Stimulated activated CD4-positive, alpha-beta T cell treated with anti-CD3 and anti-CD28 coated beads, TNF-alpha, amount 100 ng/mL, for 4 hours (primary cell): ENCODE measurements at places on chromosomes 5 and 9.

DNA sequence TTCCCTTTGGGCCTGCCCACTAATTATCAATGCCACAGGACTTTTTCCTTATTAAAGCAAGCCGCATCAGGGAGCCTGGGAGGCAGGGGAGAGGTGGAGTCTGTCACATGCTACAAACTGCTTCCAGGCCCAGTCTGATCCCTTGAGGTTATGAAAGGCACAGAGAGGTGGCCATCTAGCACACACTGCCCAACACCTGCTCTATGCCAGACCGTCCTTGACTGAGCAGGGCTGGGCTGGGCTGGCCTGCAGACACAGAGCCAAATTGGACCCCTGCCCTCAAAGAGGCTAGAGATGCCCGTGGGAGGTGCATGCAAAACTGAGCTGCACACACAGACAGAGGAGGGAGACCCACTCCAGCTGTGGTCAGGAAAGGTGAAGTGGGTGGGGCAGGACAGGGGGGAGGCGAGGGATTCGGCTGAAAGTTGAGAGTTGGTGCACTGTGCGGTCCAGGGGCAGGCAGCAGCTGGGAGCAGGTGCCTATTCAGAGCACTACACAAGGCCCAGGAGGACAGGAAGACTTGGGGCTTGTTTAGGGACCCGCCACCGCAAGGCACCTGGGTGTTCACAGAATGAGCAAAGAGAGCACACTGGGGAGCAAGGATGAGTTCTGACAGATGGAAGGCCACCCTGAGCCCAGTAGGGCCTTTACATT, 36.4 kb upstream of the TCF7 start:
- no peak for DNase-seq

GRCh38 chr5:141557681-141558136, 61.1 kb downstream of the DIAPH1 start:
- DNase-seq = peak; percentile 66

DNA sequence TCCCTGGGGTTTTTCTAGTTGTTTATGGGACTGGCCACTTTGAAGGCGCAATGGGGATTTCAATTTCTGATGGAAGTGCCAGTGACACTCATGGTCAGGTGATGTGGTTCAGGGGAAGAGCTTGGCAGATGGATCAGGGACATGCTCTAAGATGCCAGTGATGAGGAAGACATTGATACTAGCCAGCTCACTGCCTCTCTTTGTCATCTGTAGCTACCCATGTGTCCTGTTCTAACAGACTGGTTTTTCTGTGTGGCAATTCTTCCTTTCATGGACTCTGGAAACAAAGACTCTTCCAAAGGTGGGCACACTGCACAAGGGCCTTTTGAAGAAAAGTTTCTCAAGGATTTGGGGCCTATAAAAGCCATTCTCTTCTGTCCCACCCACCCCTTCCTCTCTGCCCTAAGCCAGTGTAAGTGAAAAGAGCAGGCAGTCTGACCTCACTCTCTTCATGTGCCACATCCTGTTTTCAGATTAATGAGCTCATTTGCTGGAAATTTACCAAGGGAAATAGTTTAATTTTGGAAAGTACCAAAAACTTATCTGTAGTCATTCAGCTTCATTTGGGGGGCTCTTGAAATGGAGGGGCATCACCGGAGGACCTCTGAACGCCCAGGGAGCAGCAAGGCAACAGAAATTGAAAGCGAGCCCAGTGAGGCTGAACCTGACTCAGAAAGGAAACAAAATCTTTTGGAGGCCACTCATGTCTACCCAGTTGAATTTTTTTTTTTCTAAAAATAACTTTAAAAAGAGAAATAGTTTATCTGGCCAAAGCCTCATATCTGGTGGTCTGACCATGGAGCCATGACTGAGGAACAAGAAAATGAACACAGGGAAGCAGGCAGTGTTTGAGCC, 4.9 kb upstream of the TRAF1 start:
- DNase-seq = no peak

DNA sequence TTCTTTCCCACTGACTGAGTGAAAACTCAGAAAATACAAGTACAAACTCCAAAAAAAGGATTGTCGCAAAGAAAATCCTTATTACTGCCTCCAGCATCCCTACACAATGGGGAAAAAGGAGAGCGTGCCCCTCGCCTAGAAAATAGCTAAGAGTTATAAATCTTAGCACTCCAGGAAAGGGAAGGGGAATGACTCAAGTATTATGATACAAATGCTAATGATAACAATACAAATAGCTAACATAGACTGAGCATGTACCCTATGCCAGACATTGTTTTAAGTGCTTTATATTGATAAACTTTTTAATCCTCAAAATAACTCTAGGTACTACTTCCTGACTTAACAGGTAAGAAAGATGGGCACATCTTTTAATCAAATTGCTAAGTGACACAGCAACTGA, 70.8 kb upstream of the VCAN start:
- no peak for DNase-seq

- no peak for DNase-seq
Measured at GRCh38 chr5:142839711-142840346, 69.7 kb downstream of the ARHGAP26 start.

DNA sequence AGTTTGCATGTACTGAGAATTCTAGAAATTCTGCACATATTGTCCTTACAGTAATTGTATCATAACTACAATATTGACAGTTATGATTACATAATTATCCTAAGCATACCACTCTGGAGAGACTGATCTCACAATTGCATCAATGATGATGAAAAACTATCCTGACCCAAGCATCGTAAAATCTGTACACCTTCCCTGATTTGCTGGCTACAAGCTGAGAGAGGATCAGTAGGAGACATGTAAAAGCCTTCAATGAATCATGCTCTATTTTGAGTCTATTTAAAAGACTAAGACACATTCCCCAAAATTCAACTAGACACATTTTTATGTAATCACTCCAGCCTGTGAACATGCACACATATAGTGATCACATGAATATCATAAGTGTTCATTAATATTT, 1833.8 kb downstream of the EFNA5 start:
- DNase-seq = no peak

DNA sequence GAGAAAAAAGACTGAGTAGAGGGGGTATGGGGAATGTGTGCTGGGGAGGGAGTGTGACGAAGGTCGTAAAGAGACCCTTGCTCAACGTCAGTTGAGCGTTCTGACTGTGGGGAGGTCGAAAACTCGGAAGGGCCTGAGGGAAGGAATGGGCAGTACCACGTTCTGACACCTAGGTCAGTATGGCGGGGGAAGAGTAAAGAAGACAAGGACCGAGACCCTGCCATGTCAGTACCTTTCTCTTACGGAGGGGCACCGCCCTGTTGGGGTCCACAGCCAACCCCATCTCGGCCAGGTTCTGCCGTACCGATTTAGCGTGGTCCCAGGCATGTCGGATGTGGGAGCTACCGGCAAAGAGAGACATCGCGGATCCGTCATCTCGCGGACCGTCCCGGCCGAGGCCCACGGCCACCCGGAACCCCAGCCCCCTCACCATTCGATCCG, 375 bp downstream of the NOP16 start:
- no peak for DNase-seq

- no peak for DNase-seq
Measured at GRCh38 chr9:137919649-137920141, 42.1 kb downstream of the CACNA1B start.

DNA sequence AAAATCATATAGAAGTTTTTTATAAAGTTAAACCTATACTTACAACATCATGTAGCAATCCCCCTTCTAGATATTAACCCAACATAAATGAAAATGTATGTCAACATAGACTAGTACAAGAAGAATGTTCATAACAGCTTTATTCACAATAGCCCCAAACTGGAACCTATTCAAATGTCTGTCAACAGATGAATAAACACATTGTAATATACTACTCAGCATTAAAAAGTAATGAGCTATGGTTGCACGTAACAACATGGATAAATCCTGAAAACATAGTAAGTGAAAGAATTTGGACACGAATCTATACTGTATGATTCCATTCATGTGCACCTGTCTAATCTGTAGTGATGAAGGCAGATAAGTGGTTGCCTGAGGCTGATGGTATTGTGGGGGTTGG, 73.9 kb downstream of the CSNK1G3 start:
- DNase-seq = no peak

DNA sequence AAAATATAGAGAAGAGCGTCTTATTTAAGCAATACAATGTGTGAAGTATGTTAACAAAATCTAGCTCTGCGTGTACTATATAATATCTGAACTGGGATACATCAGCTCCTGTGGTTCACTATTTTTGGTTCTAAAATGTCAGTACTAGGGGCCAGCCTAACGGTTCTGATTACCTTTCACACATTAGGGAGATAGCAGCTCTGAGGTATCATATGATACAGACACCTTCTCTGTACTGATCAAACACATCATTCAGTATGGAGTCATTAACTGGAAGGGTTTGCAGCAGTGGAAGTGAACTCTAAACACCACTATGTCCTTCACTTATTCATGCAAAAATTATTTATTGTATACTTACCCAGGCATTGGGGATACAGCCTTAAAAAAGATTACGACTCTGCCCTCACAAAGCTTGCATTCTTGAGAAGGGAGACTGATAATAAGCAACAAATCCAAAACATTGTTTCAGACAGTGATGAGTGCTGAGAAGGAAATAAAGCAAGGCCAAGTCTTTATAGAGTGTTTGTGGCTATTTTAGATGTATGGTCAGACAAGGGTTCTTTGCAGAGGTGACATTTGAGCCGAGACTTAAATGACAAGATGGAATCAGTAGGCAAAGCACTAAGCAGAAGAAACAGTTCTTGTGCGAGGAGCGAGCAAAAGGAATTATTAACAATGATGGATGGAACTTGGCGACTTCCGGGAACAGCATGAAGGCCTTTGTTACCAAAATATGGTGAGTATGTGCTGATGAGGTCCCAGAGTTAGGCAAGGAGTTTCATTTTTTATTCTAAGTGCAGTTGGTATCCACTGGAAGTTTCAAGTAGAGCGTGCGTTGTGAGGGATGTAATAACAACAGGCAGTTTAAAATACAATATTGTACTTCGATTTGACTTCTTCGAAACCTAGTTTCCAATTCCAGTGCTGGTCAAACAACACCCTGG, 1.8 kb upstream of the LNPEP start:
- no peak for DNase-seq

DNA sequence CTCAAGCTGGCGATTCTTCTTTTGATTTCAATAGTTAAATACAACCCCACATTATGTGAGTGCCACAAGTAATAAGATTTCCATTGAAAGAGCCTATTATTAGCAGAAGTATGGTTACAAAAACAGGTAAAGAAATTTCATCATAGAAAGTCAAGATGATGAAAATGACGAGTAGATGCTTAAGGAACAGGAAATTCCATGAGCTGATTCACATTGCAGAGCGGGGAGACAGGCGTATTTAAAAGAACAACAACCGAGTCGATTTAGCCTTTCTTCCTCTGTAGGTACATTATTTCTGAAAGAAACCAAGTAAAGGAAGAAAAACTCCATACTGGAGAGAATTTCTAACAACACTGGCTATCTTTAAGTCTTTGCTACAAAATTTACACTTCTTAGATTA, 310.4 kb downstream of the SLF1 start:
- no peak for DNase-seq

GRCh38 chr9:89606624-89607311, 2.0 kb downstream of the GADD45G start:
- peak; percentile 5 for DNase-seq

DNA sequence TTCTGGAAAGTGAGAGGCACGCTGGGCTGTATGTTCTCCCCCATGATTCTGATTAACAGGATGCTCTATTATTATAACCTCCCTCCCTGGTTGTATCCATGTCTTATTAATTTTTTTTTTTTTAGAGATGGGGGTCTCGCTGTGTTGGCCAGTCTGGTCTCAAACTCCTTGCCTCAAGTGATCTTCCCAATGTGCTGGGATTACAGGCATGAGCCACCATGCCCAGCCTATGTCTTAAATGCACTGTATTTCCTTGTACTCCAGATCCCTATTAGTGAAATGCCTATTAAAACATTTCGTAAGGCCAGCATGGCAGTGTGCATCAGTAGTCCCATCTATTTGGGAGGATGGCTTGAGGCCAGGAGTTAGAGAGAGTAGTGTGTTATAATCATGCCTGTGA, 7.0 kb downstream of the TIGD6 start:
- no peak for DNase-seq

GRCh38 chr9:133855802-133856521, 117.8 kb upstream of the SARDH start:
- DNase-seq = no peak

DNA sequence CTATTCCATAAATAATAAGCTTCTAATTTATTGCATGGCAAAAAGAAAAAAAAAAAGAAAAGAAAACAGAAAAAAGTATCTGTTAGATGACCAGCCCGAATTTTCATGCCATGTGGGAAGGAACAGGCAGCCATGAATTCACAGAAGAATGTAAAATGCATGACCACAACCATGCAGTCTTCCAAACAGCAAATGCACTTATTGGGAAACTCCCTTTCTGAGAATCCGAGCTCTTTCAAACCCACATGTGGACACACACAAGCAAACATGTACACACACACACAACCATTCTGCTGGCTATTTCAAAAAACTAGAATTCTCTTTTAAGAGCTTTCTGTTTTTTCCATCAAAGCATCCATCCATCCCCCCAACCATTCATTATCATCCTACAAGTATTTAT, 236.1 kb downstream of the DNAH5 start:
- no peak for DNase-seq

- no peak for DNase-seq
Measured at GRCh38 chr5:169631360-169631759, 5.7 kb upstream of the DOCK2 start.

DNA sequence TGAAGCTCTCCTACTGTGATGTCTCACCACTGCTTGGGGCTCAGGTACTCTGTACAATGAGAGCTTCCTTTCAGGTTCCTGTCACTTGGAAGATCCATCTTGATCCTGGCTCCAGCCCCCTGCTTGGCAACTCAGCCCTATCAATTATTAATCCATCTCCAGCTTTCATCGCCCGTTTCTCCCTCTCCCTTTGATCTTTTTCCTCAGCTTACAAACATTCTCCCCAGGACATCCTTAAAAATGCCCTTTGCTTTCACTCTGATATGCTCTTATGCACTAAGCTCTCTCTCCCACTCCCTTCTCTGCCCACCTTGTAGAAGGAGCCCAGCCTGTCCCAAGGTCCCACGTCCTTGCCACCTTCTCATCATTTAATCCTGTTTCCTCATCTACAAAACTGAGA, 109.0 kb downstream of the FRMD3 start:
- no peak for DNase-seq

DNA sequence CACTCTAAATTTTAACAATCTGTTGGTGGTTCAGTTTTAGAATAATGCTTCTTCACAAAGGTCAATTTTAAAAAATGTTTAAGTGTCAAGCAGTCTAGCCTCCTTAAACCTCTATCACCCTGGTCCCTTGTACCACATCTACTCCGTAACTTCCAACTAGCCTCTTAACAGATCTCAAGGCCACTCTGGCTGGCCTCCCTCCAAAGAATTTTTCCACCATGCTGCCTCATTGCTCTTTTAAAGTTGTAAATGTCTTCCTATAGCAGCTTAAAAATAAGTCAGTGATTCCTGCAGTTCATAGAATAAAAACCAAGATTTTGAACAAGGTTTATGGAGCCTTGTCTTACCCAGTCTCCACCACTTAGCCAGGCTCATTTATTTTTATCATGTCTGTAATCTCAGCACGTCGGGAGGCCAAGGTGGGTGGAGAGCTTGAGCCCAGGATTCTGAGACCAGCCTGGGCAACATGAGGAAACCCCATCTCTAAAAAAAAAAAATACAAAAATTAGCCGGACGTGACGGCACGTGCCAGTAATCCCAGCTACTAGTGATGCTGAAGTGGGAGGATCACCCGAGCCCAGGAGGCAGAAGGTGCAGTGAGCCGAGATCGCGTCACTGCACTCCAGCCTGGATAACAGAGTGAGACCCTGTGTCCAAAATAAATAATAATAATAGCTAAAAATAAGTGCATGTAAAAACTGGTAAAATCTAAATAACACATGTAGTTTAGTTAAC, 924.9 kb upstream of the DMAC1 start:
- DNase-seq = no peak
